ENCODE measurements at places on chromosomes 2 and 18.

GRCh38 chr2:149661844-149662243, 74.3 kb upstream of the MMADHC start:
- DNase-seq: no peak

GRCh38 chr2:231003186-231003585, 7.3 kb downstream of the SPATA3 start:
- no peak for DNase-seq

DNA sequence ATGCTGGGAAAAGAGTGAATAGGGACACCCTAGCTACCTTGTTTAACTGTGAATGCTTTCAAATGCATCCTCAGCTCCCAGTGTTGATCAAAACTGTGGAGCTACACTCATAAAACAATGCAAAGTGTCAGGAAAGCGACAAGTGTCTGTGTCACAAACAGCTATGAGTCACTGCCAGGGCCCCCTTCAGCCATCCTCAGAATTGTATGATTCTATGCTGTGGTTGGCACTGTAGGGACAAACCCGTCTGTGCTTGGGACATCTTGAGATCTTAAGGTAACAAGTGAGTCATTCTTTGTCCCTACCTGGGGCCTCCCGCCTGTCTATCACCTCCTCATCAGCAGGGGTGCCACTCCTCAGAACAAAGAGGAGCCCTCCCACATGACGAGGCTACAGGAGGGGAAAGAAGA, 42.4 kb downstream of the KLF7 start:
- DNase-seq: peak; percentile 47

GRCh38 chr2:96129528-96130120, 8.7 kb downstream of the ASTL start:
- DNase-seq: no peak

Data from stimulated activated CD4-positive, alpha-beta T cell treated with anti-CD3 and anti-CD28 coated beads, Interleukin-12 subunit alpha, Interleukin-12 subunit beta, amount 100 ng/mL, for 24 hours (primary cell).